AG04449 (cell line): ENCODE measurements at places on chromosomes 3 and 15.
A peak's percentile ranks its signal among the peaks of the same experiment; 100 is the strongest.

GRCh38 chr15:63015618-63016017, 26.9 kb upstream of the TPM1 start:
- no peak for DNase-seq

DNA sequence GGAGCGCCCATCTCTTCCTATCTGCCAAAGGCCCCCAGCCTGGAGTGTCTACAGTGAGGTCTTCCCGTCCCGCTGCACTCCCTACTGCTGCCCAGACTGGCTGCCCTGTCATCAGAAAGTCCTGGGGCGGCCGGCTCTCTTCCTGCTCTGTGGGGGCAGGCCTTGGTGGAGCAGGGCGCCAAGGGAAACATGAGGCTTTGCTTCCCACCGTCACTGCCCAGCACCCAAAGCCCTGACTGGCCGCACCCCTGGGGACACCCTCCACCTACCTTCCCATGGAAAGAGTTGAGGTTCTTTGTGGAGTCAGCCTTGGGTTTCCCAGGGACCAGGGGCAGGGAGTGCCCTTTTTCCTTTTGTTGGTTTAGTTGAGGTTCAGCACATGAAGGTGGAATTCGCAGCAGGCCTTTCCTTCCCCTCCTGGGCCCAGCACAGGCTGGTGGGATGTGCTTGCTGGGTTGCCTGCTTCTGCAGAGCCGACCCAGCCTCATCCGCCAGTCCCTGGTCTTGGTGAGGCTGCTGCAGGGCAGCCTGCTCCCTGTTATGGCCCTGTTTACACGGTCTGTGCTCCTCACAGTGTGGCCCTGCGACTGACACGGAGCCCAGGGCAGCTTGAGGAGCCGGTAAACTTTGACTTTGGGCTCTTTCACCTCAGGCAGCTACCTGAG, 51.8 kb upstream of the PLXNA1 start:
- no peak for DNase-seq

GRCh38 chr3:187963003-187963676, 190.8 kb upstream of the LPP start:
- DNase-seq, result no peak

DNA sequence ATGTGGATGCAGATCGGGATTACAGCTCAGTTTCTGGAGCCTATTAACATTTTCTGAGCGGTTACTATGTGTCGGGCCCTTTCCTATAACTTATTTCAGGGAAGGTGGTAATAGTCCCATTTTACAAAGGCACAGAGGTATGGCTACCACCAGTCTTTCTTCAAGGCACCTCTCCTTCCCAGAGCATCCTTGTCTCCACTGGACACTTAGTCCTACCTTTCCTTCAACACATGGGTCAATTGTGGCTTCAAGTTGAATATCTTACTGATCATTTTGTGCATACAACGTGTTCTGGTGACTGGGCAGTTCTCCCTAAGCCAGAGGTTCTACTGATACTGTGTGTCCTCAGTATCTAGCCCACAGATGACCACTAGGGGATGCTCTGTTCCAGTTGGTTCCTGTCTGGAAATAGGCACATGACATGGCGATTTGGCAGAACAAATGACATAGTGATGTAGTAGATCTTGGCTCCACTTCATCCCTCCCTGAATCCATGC, 60.7 kb upstream of the CMTM8 start:
- peak; percentile 5 for DNase-seq

GRCh38 chr15:98874773-98875172, 132.8 kb downstream of the PGPEP1L start:
- no peak for DNase-seq

DNA sequence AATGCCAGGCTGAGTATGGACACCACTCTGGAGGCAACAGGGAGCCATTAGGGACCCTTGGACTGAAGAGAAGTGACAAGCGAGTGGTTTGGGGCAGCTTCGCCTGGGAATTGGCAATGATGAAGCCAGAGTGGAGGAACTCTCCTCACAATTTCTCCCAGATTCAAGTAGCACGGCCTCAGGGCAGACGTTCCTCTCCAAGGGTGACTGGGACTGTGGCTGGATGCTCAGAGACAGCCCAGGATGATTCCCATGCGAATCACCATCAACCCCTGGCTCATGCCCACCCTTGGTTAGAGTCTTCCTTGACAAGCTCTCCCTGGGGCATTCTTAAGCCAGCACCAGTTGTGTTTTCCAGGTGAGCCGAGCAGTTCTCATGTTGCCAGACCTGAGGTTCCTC, 16.3 kb upstream of the DOCK3 start:
- DNase-seq, result no peak

GRCh38 chr15:85587707-85588411, 206.9 kb downstream of the KLHL25 start:
- no peak for DNase-seq

- peak; percentile 51 for DNase-seq
These were observed 10.9 kb downstream of the STRIT1 start for GRCh38 chr3:155282385-155283091.

DNA sequence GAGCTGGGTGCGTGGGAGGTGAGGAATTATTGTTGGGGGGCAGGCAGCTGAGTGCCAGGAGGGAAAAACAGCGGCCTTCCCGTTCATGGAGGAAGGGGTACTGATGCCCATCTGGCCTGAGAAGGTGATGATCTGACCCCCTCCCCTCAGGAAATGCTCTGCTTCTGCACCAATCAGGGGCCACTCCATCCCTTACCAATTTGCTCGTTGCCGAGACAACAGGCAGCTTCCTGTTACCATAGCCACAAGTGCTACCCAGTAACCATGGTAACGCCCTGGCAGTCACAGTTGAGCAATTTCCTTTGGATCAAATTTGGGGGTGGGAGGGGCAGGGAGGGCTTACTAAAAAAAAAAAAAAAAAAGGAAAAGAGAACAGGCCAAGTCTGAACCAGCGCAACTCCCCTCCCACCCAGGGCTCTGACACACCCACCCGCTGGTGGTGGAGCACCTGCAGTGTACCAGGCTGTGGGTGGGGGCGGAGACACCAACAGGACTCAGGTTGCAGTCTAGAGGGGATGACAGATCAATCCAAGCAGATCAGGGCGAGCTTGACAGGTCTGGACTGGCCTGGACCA, 13.7 kb downstream of the CELF6 start:
- no peak for DNase-seq

- DNase-seq, result peak; percentile 21
These were observed 1036.6 kb downstream of the NTRK3 start for GRCh38 chr15:87219650-87220615.

DNA sequence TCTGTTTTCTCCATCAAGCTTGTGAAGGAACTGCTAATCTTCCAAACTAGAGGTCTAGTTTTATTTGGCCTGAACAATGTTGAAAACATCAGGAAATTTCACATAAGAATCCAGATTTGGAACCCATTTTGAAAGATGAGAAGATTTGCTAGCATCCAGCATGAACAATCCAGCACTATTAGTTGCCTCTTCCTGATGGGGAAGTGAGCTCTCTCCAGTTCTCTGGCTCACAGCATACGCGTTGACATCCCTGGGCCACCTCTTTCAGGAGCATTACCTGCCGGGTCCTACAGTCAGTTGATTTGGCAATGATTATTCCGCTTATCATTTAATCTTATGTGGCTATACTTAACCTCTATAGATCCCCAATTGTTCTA, 10.9 kb downstream of the GPR87 start:
- no peak for DNase-seq

GRCh38 chr3:144989807-144990206, 1018.2 kb downstream of the DIPK2A start:
- DNase-seq, result no peak

GRCh38 chr15:33956397-33956796, 11.9 kb upstream of the CHRM5 start:
- no peak for DNase-seq

- DNase-seq, result peak; percentile 10
These were observed at the start of gene UBE2E1 for GRCh38 chr3:23805633-23806533. UBE2E1 (plus strand) TSS chr3:23805955; CDS start chr3:23807270, 1,315 bp downstream.

DNA sequence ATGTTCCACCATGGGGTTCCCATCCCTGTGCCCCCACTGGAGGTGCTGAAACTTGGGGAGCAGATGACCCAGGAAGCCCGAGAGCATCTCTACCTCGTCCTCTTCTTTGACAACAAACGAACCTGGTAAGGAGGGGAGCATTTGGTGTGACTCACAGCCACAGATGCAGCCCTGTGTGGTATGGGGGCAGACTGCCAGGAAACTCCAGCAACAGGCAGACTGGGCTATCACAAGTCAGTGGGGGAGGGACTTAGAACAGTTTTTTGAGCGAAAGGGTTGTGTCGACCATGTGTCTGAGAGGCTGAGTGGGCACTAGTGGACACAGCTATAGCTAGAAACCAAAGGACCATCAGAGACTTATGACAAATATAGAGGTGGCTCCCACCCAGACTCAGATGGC, 3.4 kb upstream of the OGG1 start:
- peak; percentile 59 for DNase-seq
